Activated CD4-positive, CD25-positive, alpha-beta regulatory T cell treated with anti-CD3 and anti-CD28 coated beads, Interleukin-2, amount 50 U/mL, for 72 hours (primary cell): ENCODE measurements at places on chromosomes 6 and 20.

- DNase-seq, result no peak
These were observed 56.5 kb upstream of the HDGFL1 start for GRCh38 chr6:22512686-22513427.

- no peak for DNase-seq
These were observed 56.1 kb upstream of the PRND start for GRCh38 chr20:4665591-4665990.

DNA sequence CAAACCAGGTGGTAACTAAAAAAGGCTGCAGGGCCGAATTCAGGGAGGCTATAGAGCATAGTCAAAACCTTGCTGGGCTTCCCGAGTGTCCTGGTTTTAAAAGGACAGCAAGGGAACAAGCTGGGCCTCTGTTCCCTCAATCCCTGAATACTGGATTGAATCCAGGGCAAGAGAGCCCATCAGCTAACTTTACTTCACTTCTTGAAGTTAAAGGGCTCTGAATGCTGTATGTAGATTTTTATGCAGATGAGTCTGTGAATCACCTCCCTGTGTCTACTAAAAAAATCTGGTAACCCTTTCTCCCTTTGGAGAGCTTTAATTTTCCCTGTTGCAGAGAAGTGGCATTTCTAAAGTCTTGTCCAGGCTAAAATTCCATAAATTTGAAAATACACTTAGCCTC lies 29.5 kb downstream of the LYRM4 start:
- no peak for DNase-seq

DNA sequence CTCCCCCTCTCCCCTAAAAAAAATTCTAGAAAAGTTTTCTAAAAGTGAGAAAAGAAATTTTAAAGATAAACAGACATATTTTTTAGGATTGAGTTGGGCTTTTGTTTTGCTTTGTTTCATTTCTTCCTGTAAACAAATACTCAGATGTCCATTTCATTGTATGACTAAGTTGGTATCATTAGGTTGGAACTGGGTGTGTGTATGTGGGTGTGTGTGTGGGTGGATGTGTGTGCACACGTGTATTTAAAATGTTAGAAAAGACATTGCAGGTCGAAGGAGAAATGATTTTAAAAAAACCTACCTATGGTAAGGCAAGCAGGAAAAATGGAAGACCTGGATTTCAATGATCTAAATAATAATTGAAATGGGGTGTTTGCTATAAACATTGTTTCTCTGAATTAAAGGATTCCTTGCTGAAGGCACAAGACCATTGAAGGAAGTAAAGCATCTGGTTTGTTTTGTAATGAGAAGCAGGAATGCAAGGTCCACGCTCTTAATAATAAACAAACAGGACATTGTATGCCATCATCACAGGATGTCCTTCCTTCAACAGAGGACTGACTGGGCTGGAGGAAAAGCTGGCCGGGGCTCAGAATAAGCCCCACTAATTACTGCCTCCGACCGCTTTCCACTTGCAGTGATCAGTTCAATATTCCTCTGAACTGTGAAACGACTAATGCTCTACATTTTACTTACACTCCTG lies 996 bp upstream of the PRDM1 start:
- DNase-seq, result no peak

DNA sequence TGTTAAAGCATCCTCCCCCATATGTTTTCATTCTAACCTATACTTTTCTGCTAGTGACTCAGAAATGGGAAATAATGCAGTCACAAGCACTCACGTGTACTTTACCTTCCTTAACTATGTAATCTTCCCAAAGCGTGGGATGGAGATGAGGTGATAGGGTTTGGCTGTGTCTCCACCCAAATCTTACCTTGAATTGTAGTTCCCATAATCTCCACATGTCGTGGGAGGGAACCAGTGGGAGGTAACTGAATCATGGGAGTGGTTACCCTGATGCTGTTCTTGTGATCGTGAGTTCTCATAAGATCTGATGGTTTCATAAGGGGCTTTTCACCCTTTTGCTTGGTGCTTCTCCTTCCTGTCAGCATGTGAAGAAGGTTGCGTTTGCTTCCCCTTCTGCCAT lies 35.4 kb downstream of the AGPAT4 start:
- DNase-seq, result no peak

DNA sequence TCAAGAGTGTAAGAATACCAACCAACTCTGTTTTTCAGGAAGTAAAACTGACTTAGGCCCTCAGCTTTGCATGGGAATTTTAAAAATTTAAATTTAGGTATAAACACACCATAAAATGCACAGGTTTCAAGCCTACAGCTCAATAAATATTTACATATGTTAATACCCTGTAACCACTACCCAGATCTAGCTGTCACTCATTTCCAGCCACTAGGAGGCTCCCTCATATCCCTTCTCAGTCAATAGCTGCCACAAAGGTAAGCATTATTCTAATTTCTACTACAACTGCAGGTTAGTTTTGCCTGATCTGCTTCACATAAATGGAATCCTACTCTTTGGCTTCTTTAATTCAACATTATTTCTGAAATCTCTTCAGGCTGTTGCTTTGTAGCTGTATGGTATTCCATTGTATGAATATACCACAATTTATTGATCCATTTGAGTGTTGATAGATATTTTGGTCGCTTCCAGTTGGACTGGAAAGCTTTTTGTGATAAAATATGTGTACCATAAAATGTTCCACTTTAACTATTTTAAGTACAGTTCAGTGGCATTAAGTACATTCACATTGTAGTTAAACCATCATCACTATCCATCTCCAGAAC lies 32.5 kb upstream of the MEI4 start:
- DNase-seq, result no peak

DNA sequence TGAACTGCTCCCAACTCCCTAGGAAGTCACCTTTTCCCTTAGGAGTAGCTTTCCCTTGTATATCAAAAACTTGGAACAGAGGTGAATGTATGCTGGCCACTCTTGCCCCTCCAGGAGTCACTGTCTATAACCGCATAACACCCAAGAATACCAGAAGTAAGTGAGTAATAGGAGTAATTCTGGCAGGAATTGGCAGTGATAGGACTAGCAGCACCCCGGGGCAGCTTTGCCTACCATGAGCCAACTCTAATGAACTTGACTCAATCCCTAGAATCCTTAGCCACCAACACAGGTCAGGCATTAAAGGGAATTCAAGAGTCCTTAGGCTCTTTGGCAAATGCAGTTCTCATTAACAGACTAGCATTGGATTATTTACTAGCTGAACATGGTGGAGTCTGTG lies 28.8 kb upstream of the CD164 start:
- no peak for DNase-seq

GRCh38 chr6:64504503-64504902 lies 868.9 kb downstream of the PHF3 start:
- no peak for DNase-seq

- no peak for DNase-seq
These were observed 746.9 kb downstream of the TBC1D32 start for GRCh38 chr6:120587381-120587780.

GRCh38 chr20:36825385-36826104 lies 50.4 kb upstream of the TLDC2 start:
- no peak for DNase-seq

- DNase-seq, result no peak
These were observed 335.1 kb downstream of the BTBD3 start for GRCh38 chr20:12252793-12253192.

DNA sequence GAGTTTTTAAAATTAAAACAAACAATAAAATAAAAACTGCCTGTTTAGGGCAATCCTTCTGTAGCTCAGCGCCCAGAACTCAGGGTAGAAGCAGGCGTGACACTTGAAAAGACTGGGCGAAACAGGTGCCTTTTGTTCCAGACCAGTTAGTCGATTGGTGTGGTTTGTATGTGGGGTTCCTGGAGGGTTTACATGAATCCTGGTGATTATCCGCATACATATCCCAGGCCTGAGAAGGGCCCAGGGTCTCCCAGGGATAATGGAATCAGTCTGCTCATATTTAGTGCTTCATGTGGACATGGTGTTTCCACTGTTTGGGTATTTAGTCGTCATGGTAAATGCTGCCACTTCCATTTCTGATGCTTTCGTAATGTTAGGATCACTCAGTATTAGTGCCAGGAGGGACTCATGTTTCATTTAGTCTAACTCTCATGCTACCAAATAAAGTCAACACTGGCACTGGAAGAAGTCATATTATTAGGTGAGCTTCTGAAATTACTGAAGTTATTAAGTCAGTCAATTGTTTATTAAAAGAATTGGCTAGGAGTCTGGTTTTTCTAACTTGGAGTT lies 116.5 kb downstream of the SAMD5 start:
- DNase-seq, result no peak
